ENCODE measurements at places on chromosomes 12 and 14.
A peak's percentile ranks its signal among the peaks of the same experiment; 100 is the strongest.

- DNase-seq: no peak
These were observed 3.7 kb downstream of the SLC25A21 start for GRCh38 chr14:37168721-37169120.

DNA sequence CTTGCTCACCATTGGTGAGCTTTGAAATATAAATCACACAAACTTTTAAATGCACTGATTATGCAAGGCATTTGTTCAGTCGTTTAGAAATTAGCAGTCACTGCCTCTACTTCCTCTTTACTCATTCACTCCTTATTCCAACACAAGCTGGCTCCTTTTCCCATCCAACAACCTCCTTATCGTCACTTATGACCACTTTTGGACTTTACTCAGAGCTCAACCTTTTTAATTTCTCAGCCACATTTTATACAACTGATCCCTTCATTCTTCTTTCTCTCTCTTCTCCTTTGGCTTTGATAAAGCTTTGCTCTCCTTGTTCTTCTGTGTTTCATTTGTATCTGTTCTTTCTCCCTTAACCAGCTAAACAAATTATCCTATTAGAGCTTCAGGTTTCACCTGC lies 126.4 kb upstream of the PLEKHA5 start:
- no peak for DNase-seq

DNA sequence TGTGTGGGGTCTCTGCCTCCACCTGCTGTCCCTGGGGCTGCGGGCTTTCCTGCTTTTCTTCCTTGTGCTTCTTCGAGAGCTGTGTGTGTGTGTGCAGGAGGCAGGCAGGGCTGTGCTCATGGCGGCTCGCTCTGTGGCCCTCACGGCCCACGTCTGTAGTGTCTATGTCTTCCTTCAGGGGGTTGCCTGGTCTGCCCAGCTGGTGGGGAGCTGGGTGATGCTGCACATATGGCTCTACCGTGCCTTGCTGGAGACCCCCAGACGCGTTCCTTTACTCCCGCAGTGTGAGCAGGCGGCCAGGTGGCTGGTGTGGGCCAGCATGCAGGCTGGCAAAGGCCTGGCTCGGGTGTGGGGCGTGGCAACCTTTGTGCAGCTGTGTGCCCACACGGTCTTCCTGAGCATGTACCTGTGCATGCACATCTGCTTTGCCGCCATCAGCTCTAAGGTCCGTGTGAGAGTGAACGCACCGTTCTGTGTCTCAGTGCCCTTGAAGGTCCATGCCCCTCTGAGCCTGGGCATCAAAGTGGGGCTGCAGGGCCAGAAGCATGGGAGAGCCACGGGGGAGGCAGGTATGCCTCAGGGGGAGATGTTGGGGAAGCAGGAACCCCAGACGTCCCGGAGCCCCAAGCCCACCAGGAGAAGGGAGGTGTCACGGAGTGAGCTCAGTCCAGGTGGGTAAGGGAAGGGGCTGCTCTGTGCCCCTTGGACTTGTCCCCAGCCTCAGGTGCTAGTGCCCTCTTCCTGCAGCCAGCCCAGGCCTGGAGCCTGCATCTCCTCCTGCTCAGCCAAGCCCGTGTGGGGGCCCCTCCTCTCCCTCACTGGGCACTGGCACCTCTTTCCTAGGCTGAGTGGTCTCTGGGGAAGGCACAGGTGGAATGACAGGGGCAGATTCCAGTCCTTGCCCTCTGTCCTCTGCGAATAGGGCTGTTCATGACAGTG lies 26.4 kb downstream of the CLSTN3 start:
- no peak for DNase-seq

GRCh38 chr12:19506497-19506896 lies 67.2 kb downstream of the AEBP2 start:
- DNase-seq: no peak

- DNase-seq: no peak
These were observed 86.0 kb upstream of the BCL11B start for GRCh38 chr14:99357916-99358390.

GRCh38 chr12:27583981-27584380 lies 60.0 kb downstream of the PPFIBP1 start:
- no peak for DNase-seq

GRCh38 chr14:93939304-93940229 lies 12.4 kb downstream of the FAM181A start:
- peak; percentile 96 for DNase-seq
